ENCODE measurements at places on chromosomes 7 and 10. TPM values are rescaled to one million over a fixed set of nuclear protein-coding genes. Genes with fewer than 3 reads are reported as not detected.

- no peak for DNase-seq
- H3K4me3 ChIP-seq: no peak overlapping the region
- no peak overlapping the region for H3K27ac ChIP-seq
- H3K4me1 ChIP-seq: no peaks in the 10 kb centered on the region
- no peaks in the 10 kb centered on the region for H3K27me3 ChIP-seq
Observed at GRCh38 chr7:88243345-88243909, 23.6 kb upstream of the SRI start.

DNA sequence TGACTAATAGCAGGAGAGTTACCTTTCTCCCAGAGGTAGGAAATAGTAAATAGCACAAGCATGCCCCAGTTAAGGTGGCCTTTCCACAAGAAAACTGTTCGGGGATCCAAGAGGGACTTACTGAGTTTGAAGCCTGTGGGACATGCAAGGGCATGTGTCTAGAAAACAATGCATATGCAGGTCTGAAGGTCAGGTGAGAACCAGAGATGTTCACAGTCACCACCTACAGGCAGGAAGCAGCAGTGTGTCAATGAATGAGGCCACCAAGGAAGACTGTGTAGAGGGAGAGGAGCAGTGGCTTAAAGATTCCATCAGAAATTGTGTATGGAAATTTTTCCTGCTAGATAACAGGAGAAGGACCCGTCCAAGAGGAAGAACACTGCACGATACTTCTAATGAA, 66.0 kb downstream of the CALD1 start:
- peaks cover 39% of the 10 kb centered on the region for H3K36me3 ChIP-seq
- H3K4me1 ChIP-seq: no peaks in the 10 kb centered on the region
- no peaks in the 10 kb centered on the region for H3K27me3 ChIP-seq
- no peak overlapping the region for H3K4me3 ChIP-seq
- DNase-seq: no peak
- peak overlapping the region; percentile 85 for H3K27ac ChIP-seq

GRCh38 chr10:127600479-127600878, 51.4 kb downstream of the NPS start:
- H3K4me1 ChIP-seq: no peaks in the 10 kb centered on the region
- DNase-seq: no peak
- H3K27me3 ChIP-seq: no peaks in the 10 kb centered on the region
- no peak overlapping the region for H3K4me3 ChIP-seq
- no peaks in the 10 kb centered on the region for H3K36me3 ChIP-seq

Gene SUN3
- polyA plus RNA-seq: not detected
